ENCODE measurements at places on chromosomes 11 and 22. TPM values are rescaled to one million over a fixed set of nuclear protein-coding genes. Genes with fewer than 3 reads are reported as not detected.

DNA sequence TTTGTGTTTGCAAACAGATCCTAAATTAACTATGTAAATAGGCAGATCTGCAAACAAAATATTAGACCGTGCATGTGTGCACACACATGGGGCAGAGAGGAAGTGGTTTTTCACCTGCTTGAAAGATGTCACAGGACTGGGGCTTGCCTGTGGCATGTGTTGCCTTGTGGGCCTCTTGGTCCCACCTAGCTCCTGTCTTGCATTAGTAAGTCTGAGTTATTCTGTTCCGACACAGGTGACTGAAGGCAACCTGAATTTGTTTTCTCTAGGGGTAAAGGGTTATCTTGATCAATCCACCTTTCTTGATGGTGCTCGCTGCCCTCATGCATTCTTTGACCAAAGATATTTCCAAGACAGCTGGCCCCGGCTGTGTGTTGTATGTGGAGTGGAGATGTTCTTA lies 667.5 kb downstream of the NTM start:
- DNase-seq: no peak

GRCh38 chr11:75481922-75482606 lies 43.7 kb downstream of the GDPD5 start:
- no peak for DNase-seq

DNA sequence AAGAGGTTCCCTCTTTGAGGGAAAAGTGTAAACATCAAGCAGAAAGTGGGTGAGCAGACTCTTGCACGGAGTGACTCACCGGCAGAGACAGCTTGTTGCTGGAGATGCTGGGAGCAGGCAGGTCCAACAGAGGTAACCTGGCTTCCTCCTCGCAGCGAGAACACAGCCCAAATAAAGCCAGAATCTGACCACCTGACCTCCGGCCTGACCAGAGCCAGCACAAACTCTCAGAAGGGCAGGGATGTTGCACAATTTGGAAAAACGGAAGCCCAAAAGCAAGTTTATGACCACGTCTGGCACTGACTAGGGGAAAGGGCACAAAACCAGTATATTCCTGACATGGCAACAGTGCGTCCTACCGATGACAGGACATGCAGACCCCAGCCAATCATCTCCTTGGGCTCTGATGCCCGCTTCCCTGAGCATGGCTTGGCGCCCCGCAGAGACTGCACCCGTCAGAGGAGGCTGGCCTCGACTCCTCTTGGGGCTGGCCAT lies 5.4 kb downstream of the SMCO4 start:
- no peak for DNase-seq

DNA sequence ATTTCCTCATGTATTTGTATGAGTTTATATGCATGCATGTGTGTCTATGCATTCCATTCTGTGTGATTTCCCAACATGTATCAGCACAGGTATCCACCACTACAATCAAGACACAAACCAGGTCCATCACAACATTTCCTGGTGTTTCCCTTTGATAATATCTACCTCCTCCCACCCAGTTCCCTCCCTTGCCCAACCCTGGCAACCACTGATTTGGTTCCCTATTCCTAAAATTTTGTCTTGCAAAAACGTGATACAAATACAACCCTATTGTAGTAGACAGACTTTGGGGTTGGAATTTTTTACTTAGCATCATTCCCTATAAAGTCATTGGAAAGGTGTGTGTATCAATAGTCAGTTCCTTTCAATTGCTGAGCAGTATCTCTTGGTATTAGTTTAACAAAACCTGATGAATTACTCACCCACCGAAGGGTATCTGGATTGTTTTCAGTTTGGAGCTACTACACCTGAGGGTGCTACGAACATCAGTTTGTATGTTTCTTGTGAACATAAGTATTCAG lies 51.8 kb upstream of the IGLL5 start:
- DNase-seq: no peak

GRCh38 chr11:118924591-118925585 lies 838 bp downstream of the BCL9L start:
- DNase-seq: no peak

- DNase-seq: no peak
Measured at GRCh38 chr11:19460718-19461405, 220.1 kb upstream of the E2F8 start.

- no peak for DNase-seq
Measured at GRCh38 chr11:65584723-65585171, 8.9 kb downstream of the EHBP1L1 start.

- DNase-seq: no peak
Measured at GRCh38 chr11:72069200-72069599, 11.1 kb downstream of the NUMA1 start.

GRCh38 chr11:35182317-35182939 lies 43.5 kb downstream of the CD44 start:
- no peak for DNase-seq

- no peak for DNase-seq
Measured at GRCh38 chr11:32171445-32171844, 80.6 kb downstream of the RCN1 start.

- DNase-seq: no peak
Measured at GRCh38 chr11:24005202-24005876, 491.5 kb upstream of the LUZP2 start.

GRCh38 chr22:37636949-37637273 lies 2.6 kb upstream of the SH3BP1 start:
- DNase-seq: no peak

- DNase-seq: no peak
Measured at GRCh38 chr11:133403900-133404299, 128.4 kb downstream of the OPCML start.

GRCh38 chr22:50305923-50306566 lies 1.4 kb downstream of the PLXNB2 start:
- peak; percentile 78 for DNase-seq

- no peak for DNase-seq
Measured at GRCh38 chr22:47540011-47540410, 777.6 kb downstream of the TBC1D22A start.

- DNase-seq: no peak
Measured at GRCh38 chr11:114796954-114797721, 118.8 kb downstream of the NXPE2 start.

GRCh38 chr11:128501632-128502549 lies 85.5 kb downstream of the ETS1 start:
- DNase-seq: no peak

GRCh38 chr22:16965560-16965959 lies 42.5 kb downstream of the GAB4 start:
- no peak for DNase-seq

DNA sequence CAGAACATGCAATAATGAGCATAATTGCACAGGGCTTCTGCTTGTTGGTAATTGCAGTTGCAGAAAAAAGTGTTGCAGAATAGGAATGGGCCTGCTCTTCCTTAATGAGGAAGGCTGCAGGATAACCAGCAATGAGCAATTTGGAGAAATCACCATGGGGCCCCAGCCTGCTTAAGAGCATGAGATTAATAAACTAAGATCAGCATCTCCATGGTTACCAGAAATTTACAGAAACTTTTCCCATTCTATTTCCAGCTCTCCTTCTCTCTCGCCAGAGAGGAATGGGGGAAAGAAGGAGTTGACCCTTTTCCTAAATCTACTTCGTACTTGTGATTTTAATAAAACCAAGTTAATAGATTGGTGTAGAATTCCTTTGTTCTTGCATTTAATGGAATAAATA lies 80.9 kb upstream of the CSNK2A3 start:
- no peak for DNase-seq

GRCh38 chr11:15903246-15903645 lies 453.1 kb downstream of the SOX6 start:
- no peak for DNase-seq

- no peak for DNase-seq
Measured at GRCh38 chr11:110094298-110095285, 1.4 kb downstream of the ZC3H12C start.

DNA sequence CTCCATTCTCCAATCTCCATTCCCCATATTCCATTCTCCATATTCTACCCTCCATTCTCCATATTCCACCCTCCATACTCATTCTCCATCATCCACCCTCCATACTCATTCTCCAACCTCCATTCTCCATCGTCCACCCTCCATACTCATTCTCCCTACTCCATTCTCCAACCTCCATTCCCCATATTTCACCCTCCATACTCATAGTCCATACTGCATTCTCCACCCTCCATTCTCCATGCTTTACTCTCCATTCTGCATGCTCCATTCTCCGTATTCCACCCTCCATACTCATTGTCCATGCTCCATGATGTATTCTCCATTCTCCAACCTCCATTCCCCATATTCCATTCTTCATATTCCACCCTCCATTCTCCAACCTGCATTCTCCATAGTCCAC lies 44.3 kb upstream of the H19 start:
- DNase-seq: no peak

DNA sequence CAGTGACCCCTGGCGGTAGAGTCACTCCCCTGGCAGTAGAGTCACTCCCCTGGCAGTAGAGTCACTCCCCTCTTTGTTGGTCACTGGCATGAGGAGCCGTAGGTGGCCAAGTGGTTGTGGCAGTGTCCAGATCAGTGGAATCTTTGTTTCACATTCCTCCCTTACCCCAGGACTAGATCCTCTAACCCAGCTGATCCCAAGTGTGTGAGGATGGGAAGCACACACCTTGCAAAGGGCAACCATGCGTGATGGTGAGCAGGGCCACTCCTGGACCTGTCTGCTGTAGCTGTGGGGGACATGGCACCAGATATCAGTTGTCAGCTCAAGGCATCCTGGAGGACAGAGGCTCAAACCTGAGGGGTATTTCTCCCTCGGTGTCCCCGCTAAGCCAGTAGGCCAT lies 37.8 kb downstream of the OSBP2 start:
- no peak for DNase-seq

- DNase-seq: no peak
Measured at GRCh38 chr11:64455456-64456261, 96.7 kb downstream of the RPS6KA4 start.

DNA sequence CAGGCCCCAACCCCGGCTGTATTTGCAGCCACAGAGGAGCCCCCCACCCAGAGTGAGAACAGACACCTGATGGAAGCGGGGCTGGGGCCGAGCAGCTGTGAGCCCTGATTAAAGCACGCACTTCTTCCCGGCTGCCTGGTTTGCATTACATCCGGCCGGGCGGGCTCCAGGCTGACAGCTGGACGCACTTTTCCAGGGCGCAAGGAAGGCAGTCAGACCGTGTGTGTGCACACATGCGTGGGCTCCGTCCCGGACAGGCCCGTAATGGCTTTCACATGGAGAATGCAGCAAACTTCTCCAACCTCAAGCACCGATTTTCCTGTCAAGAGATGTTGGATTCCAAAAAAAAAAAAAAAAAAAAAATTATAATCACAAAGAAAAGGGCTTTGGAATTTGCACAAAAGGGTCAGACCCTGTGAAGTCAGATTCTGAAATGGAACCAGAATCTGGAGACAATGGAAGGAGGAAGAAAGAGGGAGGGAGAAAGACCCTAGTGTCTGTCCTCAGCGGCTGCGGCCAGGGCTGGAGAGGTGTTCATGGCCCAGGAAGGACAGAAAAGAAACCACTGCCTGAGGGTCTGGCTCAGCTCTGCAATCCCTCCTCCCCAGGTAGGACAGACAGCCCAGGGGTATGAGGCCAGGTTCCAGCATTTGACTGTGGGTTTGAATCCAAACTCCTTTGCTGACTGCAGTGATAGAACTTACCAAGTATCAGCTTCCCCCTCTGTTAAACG lies 365.5 kb downstream of the MN1 start:
- DNase-seq: no peak

- no peak for DNase-seq
Measured at GRCh38 chr11:74311352-74311926, at the start of gene P4HA3. Gene P4HA3 (minus strand): TSS chr11:74311640. CDS start chr11:74311611, 29 bp downstream.

DNA sequence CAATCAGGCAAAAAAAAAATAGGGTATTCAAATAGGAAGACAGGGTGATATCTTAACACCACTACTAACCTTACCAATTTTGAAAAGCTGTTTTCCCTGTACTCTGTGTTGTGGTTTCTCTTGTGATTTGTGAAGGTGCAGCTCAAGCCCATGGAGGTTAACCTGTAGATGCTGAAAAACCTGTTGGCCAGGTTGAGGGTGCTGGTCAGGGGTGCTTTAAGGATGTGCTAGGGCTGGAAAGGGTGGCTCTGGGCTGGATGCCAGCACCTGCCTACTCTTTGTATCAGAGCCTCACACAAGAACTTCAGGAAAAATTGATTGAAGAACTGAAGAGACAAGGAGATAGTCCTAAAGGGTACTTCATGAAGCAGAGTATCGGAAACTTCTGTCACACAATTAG lies 18.3 kb upstream of the OR5M8 start:
- DNase-seq: no peak

GRCh38 chr22:43470253-43470652 lies 58.4 kb downstream of the MPPED1 start:
- no peak for DNase-seq

DNA sequence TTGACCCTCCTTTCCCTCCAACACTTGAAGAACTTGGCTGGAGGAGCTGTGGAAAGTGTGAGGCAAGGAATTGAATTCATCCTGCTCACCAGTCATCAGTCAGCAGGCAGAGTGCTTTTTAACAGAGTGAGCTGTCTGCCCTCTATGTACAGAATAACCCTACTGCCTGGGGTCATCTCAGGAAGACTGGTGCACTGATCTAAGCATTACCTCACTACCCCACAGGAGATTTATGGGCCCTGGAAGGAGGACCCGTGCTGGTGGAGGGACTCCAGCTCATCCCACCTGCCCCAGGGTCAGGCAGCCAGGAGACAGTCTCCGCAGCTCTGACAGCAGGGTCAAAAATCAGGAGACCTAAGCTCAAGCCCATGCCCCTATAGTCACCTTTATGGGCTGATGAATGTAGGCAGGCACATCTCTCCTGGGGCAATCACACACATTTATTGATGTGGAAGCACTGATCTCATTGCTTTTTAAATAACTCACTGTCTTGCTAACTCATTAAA lies 270.8 kb upstream of the SESN3 start:
- no peak for DNase-seq

RFPL3 gene
- 0.13 TPM for polyA plus RNA-seq

ALDH3B2 gene
- 2.0 TPM for polyA plus RNA-seq

CAVIN3 gene
- 15.3 TPM for polyA plus RNA-seq

TLCD5 gene
- polyA plus RNA-seq: 12.5 TPM

DBX1 gene
- polyA plus RNA-seq: not detected

PATE4 gene
- polyA plus RNA-seq: 0.06 TPM

LZTR1 gene
- polyA plus RNA-seq: 42.8 TPM

DNAJB13 gene
- polyA plus RNA-seq: 3.8 TPM

PDGFB gene
- polyA plus RNA-seq: 13.3 TPM

LMO1 gene
- polyA plus RNA-seq: 0.74 TPM

OR9I1 gene
- polyA plus RNA-seq: not detected

KDM4D gene
- polyA plus RNA-seq: 2.2 TPM

OR51B5 gene
- 0.49 TPM for polyA plus RNA-seq

MYO7A gene
- polyA plus RNA-seq: 3.1 TPM

TUB gene
- 24.3 TPM for polyA plus RNA-seq

All from right renal cortex interstitium (tissue), 3 donors.